Amniotic stem cell (primary cell): ENCODE measurements at places on chromosomes 7 and 10.

DNA sequence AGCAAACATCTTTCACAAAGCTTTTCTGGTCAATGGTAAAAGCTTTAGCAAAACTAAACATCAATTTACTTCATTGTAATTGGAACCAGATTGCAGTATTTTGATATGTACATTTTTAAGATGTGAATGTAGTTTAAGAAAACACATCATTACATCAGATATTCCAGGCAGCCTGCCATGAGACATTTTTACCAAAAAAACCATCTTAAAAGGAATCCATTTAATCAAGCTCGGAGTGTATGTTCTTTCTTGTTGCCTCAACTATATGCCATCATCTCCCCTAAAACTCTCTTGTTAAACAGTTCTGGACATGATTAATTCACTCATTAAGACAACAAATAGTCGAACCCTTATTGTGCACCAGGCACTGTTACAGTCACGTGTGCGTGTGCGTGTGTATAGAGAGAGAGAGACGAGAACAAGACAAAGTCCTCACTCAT is 97.5 kb downstream of the UBE2H start:
- peak; percentile 86 for DNase-seq

DNA sequence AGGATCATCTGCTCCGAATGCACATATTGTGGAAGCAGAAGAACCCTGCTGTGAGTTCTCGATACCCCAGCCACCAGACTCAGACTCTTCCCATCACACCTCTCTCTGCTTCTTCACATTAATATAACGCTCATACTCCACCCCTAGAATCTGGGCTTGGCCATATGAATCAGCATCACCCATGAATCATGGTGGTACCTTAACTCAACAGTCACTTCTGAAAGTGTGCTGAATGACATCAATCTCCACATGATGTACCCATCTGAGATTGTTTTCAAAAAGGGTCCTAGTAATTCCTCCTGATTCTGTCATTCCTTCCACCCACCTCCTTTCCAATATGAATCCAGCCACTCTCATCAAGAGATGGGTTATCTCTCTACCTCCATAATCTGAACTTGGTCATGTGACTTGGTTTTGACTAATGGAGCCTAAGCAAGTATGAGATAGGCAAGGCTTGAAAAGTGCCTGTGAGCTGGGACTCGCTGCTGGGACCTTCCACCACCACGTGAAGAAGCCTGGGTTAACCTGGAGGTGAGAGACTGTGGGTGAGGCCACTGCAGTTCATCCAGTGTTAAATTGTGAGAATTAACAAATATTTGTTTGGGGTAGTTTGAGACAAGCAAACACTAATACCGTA is 15.4 kb downstream of the YWHAG start:
- no peak for DNase-seq

GRCh38 chr10:6140965-6141295 is 52.1 kb downstream of the RBM17 start:
- DNase-seq = no peak

DNA sequence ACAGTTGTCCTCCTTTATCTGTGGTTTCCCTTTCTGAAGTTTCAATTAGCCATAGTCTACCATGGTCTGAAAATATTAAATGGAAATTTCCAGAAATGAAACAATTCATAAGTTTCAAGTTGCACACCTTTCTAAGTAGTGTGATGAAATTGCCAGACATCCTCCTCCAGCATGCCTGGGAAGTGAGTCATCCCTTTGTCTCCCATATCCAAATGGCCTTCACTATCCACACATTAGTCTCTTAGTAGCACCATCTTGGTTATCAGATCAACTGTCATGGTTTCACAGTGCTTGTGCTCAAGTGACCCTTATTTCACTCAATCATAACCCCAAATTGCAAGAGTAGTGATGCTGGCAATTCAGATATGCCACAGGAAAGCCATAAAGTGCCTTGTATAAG is 83.4 kb upstream of the PPP1R9A start:
- no peak for DNase-seq

DNA sequence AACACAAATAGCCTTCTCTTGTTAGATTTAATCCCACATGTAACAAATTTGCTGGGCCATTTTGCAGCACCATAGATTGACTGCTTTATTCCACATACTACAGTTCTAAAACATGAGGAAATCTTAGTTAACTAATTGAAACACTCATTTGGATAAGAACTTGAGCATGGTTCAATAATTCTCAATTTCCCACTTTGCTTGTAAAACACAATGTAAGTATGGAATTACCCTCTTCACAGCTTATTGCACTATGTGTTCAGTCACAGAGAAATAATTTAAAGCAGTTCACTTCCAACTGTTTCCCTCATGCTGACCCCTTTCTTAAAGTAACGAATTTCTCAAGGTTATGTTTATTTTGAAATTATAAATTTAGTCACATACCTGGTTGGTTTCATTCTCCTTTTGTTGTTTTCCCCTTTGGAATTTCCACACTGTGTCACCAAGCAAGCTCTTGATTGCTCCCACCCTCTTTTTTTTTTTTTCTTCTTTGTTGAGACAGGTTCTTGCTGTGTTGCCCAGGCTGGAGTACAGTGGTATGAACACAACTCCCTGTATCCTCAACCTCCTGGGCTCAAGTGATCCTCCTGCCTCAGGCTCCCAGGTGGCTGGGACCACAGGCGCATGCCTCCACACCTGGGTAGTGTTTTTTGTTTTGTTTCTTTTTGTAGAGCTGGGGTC is 425.4 kb downstream of the EXOC4 start:
- DNase-seq = no peak

DNA sequence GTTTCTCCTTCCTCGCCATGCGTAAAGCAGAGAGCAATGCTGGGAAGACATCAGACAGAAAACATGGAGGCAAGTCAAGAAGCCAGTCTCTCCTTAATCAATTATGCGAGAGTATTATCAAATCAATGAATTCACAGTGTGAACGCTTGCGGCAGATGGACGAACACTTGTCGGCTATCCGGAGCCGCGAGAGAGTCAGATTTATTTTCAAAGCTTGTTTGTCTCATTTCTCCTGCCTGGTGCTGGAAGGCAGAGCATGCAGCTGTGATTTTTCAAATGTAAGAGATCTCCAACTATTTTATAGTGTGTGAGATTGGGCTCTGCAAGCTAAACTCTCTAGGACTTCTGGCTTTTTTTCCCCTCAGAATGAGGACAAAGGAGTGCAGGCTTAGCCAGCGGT is 252.3 kb downstream of the SNX10 start:
- DNase-seq = no peak

DNA sequence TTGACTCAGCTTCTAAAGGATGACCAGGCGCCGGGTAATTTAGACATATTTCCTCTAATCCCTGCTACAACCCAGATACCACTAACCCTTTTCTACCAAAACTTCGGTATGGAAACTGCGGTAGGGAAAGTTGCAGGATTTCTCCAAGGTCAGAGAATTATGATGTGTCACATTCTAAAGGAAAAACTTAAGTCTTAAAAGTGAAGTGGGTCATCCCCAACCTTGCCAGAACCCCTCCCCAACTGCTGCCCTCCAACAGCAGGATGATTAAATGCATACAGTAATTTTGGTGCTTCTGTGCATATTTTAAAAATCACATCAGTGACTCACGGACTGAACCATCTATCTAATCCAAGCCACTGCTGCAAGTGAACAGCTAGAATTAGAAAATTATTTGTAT is 52.7 kb downstream of the GRB10 start:
- no peak for DNase-seq

DNA sequence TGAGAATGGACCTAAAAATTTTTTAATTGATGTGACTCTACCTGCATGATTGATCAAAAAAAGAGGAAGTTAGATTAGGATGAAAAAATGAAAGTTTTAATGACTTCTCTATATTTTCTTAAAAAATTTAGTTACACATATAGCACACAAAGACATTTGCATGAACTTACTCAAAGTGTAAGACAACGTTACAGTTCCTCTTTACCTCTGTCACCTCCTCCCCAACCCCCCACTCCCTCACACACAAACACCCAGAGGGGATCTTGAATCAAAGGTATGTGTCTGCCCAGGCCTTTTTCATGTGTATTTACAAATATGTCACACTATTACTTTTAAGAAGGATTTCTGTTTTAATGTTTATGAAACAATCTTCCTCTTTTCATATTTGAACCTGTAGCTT is 20.6 kb upstream of the CDCA7L start:
- DNase-seq = no peak
